HEK293T (cell line): ENCODE measurements at places on chromosomes 5 and 9.

DNA sequence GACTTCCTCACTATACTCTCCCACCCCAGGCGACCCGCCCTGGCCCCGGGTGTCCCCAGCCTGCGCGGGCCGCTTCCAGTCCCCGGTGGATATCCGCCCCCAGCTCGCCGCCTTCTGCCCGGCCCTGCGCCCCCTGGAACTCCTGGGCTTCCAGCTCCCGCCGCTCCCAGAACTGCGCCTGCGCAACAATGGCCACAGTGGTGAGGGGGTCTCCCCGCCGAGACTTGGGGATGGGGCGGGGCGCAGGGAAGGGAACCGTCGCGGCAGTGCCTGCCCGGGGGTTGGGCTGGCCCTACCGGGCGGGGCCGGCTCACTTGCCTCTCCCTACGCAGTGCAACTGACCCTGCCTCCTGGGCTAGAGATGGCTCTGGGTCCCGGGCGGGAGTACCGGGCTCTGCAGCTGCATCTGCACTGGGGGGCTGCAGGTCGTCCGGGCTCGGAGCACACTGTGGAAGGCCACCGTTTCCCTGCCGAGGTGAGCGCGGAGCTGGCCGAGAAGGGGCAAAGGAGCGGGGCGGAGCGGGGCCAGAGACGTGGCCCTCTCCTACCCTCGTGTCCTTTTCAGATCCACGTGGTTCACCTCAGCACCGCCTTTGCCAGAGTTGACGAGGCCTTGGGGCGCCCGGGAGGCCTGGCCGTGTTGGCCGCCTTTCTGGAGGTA is 2.1 kb downstream of the CA9 start:
- DNase-seq, result no peak

GRCh38 chr5:139635606-139636206 is 12.4 kb upstream of the CXXC5 start:
- no peak for DNase-seq

GRCh38 chr9:22084336-22085035 is 75.4 kb upstream of the CDKN2B start:
- DNase-seq, result peak; percentile 44

DNA sequence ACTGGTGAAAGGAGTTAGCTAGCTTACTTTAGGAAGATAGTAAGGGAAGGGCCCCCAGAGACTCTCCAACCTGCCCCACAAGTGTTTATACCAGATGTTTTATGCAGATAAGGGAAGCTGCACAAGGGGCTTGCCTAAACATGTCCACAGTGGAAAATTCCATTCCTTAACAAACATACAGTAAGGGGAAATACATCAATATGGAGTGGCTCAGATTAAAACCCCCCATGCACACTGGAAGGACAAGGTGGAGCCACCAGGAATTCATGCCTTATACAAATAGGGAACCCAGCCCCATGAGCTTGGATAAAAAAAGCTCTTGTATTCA is 106.3 kb upstream of the GPBP1 start:
- DNase-seq, result no peak

DNA sequence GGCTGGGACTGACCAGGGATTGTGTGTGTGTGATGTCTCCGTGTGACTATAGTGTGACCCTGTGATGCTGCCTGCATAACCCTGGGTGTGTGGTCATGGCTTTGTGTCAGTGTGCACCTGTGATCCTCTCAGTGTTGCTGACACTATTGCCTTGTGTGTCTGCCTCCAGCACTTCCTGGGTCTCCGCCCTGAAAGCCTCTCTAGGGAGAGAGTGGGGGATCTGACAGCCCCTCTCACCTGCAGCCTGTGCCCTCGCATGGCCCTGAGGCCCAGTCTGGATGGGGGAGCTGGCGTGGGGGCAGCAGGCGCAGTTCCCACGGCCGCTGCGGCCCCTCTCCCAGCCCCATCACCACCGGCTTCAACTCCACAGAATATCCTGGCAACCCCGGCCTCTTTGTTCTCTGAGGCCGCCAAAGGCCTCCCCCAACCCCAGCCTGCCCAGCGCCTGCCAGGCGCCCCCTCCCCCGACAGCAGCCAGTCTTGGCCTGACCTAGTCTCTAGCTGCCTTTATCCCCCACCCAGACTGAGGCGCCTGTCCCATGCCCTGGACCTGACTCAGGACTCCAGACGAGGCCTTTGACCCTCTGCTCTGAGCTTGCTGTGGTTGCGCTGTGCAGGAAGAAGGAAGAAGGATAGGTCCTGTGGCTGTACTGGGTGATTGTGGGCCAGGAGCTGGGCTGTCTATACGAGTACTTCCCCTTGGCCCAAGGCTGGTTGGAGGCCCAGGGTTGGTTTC is 38.7 kb downstream of the CXXC5 start:
- no peak for DNase-seq

GRCh38 chr5:67308988-67309688 is 112.5 kb upstream of the CD180 start:
- DNase-seq, result no peak

- DNase-seq, result peak; percentile 9
Observed at GRCh38 chr5:144205141-144205551, 34.5 kb downstream of the KCTD16 start.

DNA sequence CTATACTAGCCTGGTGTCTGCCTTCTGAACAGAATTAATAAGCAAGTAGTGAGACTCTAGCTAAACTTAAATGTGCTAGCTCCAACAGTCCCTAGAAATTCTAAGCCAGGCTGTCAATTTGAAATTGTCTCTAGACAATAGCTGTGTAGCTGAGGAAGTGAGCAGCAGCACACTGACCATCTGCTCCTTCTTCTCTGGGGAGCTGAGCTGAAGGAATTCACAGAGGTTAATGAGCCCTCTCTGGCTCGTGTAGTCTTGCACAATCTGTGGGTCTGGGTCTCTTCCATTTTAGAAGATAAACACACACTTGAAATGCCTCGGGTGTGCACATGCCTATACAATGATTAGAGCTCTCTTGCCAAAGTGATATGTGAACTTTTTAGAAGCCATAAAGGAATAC is 63.5 kb upstream of the BARX1 start:
- no peak for DNase-seq

GRCh38 chr9:107942291-107942690 is 452.7 kb upstream of the KLF4 start:
- no peak for DNase-seq

GRCh38 chr5:152527358-152528052 is 122.4 kb upstream of the NMUR2 start:
- DNase-seq, result no peak

GRCh38 chr5:79261897-79262296 is 26.0 kb downstream of the JMY start:
- DNase-seq, result no peak

GRCh38 chr9:114327749-114328148 is 1.9 kb upstream of the ORM2 start:
- DNase-seq, result no peak

GRCh38 chr5:145906401-145906800 is 30.0 kb upstream of the SH3RF2 start:
- DNase-seq, result no peak

DNA sequence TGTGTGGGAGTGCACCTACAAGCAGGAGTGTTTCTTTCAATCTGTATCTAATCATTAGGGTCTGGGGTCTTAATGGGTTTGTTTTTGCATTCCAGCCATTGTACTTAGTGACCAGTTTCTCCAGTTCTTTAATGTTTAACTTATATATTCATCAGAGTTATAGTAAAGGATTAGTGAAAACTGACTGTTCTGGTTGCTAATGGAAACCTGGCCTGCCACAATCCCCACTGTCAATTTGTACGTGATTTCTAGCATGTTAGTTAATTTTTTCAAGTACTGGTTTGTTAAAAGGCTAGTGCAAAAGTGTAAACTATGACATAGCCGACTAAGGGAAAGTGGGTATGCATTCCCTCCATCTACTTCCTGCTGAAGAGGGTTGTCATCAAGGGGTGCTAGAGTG is 276.1 kb downstream of the HTR1A start:
- no peak for DNase-seq

DNA sequence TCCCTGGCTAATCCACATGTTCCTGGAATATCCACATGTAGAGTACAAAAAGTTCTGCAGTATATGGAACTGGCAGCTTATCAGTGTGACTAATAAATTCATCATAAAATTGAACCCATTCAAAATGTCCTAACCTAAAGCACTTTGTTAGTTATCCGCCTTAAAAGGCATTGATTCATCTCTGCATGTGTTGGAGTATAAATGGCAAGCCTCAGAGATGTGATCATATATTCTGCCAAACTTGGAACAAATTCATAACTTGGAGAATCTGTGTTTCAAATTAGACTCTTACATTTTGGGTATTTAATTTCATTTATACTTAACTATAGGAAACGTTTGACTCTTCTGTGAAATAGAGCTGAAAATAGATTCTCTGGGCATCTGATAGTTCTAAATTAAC is 25.2 kb upstream of the NREP start:
- DNase-seq, result no peak

DNA sequence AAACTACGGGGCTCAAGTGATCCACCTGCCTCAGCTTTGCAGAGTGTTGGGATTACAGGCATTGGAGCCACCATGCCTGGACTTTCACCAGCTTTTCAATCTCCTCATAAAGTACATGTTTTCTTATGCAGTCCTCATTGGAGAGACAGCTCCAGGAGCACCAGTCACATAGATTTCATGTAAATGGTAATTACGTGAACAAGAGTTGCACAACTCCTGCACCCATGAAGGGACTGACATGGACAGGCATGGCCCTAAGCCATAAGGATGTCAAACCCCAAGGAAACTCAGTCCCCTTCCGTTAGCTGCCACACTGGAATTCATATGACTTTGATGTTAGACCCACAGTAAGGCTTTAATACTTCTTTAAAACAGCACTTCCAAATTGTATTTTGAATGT is 7.6 kb upstream of the ADGRV1 start:
- DNase-seq, result no peak

- no peak for DNase-seq
Observed at GRCh38 chr9:38319496-38320173, 72.9 kb upstream of the ALDH1B1 start.

DNA sequence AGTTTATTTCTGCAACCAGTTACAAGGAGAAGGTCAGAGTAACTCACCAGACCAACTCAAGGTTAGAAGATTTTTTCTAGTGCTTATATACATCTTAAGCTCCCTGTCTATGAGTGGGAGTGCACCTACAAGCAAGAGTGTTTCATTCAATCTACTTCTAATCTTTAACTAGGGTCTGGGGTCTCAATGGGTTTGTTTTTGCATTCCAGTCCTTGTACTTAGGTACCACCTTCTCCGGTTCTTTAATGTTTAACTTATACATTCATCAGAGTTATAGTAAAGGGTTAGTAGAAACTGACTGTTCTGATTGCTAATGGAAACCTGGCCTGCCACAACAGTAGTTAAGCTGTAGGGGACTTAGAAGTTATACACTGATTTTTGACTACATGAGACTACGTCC is 271.7 kb downstream of the HTR1A start:
- no peak for DNase-seq

DNA sequence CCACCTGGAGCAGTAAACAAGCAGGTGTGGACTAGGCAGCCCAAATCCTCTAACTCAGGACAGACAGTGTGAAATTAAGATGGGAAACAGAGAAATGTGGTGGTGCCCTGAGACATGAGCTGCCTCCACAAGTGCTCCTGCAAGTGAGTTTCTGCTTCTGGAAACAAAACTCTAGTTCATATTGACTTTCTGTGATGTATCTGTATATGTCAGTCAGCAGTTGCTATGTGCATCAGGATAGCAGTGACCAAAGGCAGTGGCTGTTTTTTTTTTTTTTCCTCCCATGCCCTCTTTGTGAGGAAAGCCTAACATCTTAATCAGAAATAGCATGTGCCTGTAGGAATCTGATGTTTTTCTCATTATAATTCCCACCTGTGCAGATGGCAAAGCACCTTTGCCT is 318.4 kb upstream of the SEMA6A start:
- DNase-seq, result no peak

DNA sequence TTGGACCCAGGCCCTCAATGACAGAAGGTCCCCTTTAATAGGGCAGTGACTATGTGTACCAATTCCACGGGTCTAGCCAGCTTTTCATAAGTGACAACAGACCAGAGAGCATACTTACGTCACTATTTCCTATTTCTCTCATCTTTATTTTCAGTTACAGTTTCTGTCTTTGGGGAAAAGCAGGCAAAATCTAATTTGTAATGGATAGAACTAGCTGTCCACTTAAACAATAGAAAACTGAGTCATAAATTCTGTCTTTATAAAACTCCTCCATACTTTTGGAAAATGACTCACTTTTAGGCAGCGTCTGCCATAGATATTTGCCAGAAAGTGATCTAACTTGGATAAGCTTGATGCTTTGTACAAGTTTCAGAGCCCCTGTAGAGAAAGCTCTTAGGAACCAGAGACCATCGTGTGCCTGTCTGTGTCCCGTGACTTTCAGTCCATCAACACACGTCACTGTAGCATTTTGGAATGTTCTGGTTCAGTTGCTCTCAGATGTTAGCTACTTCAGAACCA is 101.9 kb downstream of the F2RL2 start:
- DNase-seq, result no peak

- no peak for DNase-seq
Observed at GRCh38 chr5:114390431-114390830, 28.6 kb downstream of the KCNN2 start.

GRCh38 chr5:138457531-138458275 is 7.6 kb upstream of the EGR1 start:
- DNase-seq, result no peak

DNA sequence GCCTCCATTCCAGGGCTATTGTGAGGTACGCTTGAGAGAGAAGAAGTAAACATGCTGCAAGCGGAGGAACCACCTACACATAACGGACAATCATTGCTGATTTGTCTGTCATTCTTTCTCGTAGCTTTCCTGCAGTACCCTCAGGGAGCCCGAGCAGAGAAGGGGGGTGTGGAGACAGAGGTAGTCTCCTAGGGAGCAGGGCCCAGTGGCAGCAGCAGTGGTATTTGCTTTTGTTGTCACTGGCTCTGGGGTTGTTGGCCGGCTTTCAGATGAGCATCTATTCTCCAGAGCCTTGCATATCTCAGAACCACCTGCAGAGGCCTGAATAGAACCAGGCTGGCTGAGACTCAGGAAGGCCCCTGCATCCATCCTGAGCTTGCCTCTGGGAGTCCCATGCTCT is 19.9 kb downstream of the ENHO start:
- no peak for DNase-seq

DNA sequence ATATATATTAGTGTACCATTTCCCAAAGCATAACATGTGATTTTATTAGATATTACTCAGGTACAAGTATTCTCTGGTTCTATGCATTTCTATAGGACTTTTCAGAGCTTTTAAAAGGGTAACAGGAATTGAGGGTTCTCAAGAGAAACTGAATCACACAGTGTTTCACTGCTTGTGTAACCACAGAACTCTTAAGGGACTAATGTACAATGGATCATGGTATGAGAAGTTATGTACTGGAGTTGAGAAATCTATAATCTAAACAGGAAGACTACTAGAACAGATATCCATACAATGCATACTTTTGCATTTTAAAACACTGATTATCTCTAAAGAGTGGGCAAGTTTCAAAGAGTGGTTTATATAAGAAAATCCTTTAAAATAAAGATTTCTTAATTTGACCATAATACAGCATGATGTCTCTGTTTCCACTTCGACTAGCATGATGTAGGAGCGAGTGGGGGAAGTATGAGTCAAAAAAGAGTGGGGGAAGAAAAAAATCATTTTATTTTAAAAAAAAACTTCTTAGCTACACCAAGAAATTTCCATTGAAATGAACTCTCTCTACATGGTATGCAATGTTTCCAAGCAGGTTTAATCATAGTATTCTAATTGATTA is 183.5 kb downstream of the RFX3 start:
- DNase-seq, result no peak
